ENCODE measurements at places on chromosomes 2 and 18.

DNA sequence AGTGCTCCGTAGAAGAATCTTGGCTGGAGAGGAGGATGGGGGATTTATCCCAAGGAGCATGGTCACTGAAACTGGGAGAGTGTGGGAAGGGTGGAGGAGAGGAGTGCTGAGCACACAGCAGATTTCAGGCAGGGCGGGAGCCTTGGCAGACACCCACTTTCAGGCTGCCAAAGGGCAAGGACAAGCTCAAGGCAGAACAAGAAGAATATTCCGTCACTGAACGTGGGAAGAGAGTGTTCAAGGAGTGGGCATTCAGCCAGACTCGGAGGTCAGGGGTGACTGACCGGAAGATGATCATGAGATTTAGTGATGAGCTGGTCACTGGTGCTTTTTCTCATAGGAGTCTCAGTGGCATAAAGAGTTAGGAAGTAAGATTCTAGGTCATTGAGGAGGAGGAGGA is 136.2 kb upstream of the RASGRP3 start:
- DNase-seq = no peak

- no peak for DNase-seq
Observed at GRCh38 chr18:51108330-51108729, 78.3 kb downstream of the SMAD4 start.

GRCh38 chr2:119006441-119006840 is 64.4 kb downstream of the MARCO start:
- no peak for DNase-seq

DNA sequence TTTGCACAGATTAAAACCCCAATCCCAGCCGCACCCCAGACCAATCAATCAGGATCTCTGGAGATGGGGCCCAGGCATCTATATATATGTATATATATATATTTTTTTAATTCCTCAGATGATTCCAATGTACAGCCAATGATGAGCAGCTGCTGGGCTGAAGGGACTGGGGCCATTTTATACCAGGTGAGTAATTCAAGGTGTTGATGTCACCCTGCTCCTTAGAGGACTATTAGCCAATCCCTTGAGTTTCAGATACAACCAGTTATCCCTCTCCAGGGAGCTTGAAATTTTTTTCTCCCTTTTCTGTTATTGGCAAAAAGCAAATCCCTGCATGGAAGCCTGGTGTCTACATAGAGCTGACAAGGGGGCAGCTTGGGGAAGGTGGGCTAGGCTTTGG is 59.8 kb downstream of the MCFD2 start:
- no peak for DNase-seq

DNA sequence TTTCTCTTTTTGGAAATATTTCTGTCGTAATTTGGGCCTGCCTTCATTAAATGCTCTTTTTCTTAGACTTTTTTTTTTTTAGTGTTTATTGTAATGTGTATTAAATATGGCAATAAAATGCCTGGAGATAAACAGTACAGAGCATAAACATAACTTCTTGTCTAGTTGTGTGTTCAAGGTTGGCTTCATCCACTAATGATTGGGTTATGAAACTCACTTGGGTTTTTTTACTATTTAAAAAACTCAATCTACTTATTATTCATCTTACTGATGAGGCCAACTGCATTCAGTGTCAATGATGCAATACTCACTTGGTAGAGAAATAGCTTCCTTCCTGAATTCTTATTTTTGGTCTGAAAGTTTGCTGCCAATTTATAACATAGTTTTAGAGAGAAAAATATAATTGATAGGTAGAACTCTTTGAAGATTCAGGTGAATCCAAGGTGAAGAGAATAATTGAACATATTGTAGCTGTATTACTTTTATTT is 144.2 kb upstream of the NABP1 start:
- DNase-seq = no peak

- no peak for DNase-seq
Observed at GRCh38 chr2:231672617-231673347, 35.5 kb upstream of the PTMA start.

DNA sequence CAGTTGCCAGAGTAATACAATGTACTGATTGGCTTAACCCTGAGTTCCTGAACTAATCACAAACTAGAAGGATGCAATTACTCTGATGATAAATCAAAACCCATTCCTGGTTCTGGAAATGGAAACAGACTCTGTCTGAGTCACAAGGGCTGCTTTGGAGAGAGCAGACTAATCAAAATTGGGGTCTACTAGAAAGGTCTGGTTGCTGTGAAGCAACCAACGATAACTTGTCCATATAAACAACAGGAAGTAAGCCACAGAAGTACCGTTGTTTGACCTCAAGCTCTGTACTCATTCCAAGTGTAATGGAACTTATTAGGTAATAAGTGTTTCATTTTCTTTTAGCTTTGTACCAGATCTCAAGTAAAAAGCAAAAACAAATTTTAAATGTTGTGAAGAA is 49.7 kb downstream of the RASGRP3 start:
- DNase-seq = no peak

DNA sequence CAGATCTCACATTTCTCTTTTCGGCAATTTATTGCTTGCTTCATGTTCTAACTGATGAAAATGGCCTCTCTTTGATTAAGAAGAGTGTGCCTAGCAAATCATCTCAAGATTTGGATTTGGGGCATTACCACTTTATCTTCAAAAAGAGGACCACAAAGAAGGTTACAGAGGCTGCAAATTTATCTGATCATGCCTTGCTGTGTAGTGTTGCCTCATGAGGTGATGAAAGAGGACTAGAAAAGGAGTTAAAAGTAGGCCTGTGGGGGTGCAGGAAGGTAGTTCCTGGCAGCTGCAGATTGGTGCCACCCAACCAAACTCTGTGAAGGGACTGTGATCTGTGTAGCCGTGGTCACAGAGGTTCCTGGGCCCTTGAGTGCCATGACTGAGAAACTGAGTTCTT is 69.2 kb downstream of the PRELID3A start:
- no peak for DNase-seq

DNA sequence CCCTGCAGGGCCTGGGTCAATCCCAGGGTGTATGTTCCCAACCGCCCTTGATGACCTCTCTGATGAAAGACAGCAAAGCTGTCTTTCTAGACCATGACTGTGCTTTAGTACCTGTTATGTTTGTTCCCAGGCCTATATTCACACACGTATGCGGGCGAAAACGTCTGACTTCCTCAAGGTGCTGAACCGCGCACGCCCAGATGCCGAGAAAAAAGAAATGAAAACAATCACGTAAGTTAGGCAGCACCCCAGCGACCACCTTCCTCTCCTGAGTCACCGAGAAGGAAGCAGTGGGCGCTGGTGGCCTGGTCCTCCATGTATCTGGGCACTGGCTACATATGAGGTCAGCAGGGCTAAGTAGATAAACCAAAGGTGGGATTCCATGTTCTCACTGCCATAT is 11.1 kb upstream of the GPBAR1 start:
- no peak for DNase-seq

DNA sequence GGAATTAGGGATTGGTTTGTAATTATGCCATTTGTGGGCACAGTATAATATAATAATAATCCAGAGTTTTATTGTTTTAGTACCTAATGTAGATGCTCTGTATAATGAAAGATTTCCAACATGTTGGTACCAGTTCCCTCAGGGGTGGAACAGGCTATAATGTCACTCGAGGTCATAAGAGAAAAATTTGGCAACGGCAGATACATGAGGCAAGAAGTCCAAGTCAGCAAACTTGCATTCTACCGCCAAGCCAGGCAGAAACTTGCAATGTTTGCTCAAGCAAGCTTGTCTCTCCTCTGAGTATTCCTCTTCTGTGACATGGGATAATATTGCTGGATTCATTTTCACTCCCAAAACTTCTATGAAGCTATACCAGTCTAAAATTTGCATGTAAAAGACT is 520.0 kb upstream of the SALL3 start:
- DNase-seq = no peak

DNA sequence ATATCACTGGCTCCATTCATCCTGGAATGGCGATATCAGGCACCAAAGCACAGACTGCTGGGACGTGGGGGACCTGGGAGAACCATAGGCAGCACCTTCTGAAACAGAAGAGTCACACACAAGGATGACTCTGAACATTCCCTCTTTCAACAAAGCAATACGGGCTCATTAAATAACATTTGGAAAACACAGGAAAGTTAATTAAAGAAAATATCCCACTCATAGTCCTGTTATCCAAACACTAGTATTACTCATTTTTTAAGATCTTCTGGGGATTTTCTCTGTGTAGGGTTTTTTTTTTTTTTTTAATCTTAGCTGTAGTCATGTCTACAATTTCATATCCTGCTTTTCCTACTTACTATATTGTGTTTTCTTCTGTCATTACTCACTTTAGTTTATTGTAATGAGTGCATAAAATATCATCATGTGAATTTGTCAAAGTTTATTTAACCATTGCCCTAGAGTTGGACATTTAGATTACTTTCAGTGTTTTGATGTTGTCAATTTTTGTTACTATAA is 70.0 kb upstream of the SP3 start:
- DNase-seq = no peak

DNA sequence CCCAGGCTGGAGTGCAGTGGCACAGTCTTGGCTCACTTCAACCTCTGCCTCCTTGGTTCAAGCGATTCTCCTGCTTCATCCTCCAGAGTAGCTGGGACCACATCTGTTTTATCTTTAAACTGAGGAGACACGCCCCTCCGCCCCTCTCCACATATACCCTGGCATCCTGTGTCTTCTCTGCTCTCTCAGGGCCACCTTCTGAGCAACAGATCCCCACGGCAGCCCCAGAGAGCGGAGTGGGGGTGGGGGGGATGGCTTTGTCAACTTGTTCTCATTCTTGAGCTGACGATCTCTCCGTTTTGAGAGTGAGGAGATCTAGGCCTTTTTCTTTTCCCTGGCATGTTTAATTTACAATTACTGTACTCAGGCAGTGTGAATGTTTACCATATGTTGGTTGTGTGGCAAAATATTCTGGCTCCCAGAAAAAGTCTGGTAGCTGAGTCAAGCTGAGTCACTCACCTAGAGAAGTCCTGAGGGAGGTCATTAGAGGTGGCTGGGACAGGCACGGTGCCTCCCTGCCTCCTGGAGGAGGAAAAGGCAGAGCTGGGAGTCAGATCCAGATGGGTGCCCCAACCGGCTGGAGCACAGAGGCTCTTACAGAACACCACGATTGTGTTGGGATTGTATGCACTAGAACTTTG is 19.5 kb upstream of the ID2 start:
- DNase-seq = no peak

GRCh38 chr18:68840554-68841263 is 42.8 kb downstream of the CCDC102B start:
- DNase-seq = no peak

GRCh38 chr2:77962943-77963342 is 440.8 kb upstream of the LRRTM4 start:
- no peak for DNase-seq

GRCh38 chr2:85924522-85924921 is 35.7 kb upstream of the ST3GAL5 start:
- DNase-seq = no peak

GRCh38 chr2:2146969-2147900 is 183.8 kb downstream of the MYT1L start:
- DNase-seq = no peak

- DNase-seq = no peak
Observed at GRCh38 chr2:76759634-76760366, 762.4 kb downstream of the LRRTM4 start.

DNA sequence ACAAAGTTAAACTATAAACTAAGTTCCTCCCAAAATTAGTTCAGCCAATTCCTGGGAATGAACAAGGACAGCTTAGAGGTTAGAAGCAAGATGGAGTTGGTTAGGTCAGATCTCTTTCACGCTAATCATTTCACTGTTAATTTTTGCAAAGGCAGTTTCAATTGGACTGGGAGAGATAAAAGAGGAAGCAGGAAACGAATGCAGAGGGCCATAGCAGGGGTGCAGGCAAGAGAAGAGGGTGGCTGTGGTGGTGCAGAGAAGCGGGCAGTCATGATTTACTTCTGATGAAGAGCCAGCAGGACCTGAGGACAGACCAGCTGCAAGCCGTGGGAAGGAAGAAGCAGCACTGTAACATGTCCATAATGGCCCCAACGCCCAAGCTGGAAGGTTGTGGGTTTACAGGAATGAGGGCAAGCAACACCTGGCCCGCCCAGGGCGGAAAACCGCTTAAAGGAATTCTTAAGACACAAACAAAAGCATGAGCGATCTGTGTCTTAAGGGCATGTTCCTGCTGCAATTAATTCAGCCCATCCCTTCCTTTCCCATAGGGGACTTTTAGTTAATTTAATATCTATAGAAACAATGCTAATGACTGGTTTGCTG is 4.1 kb upstream of the RMP24 start:
- DNase-seq = no peak

DNA sequence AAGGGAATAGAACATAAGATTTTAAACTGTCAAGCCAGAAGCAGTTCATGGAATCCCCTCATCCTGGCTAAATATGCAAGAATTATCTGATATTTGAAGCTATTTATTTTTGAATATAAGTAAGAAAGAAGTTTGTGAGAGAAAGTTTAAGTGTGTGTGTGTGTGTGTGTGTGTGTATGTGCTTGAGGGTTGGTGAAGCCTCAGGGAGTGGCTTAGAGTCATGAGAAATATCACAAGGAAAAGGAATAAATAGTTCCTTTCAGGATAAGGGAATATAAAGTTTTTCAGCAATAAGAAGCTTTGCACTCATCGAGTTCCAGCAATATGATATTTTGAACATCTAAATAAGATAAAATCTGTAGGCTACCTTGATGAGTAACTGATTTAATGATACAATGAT is 359.6 kb downstream of the MEIS1 start:
- no peak for DNase-seq

DNA sequence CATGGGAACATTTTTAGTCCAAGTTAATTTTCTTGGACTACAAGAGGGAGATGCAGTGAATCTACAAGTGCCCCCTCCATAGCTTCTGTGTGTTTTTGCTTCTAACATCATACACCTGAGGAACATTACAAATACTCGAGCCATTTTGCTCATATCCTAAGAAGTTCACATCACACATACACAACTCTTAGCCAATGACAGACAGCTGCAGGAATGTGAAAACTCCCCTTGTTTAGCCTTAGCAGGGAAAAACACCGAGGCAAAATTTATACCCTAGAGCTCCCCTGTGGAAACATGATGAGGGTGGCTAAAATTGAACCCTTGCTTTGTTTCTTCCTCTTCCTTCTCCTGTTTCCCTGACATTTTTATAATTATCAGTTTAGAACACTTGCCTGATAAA is 928.3 kb upstream of the NRXN1 start:
- DNase-seq = no peak

DNA sequence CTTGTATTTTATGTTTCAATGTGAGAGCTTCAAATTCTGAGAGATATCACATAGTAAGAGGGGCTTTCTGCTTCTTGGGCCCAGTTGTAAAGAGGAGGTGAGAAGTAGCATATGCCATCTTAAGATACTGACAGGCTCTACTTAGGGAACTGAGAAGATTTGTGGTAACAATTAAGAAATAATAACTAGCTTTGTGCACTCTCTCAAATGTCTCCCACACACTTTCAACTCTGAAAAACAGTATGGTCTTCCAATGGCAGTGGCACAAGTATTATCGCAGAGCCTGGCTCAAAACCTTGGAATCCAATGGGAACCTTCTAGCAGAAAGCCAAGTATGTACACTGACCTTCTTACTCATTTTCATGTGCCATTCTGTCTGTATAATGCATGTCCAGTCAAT is 80.3 kb upstream of the FAM237A start:
- DNase-seq = no peak

GRCh38 chr2:152493417-152493816 is 158.4 kb downstream of the FMNL2 start:
- DNase-seq = no peak

All from stimulated activated CD4-positive, alpha-beta T cell treated with anti-CD3 and anti-CD28 coated beads, Interleukin-15, amount 100 ng/mL, for 1 hour (primary cell).